ENCODE measurements at places on chromosomes 1 and 21.

DNA sequence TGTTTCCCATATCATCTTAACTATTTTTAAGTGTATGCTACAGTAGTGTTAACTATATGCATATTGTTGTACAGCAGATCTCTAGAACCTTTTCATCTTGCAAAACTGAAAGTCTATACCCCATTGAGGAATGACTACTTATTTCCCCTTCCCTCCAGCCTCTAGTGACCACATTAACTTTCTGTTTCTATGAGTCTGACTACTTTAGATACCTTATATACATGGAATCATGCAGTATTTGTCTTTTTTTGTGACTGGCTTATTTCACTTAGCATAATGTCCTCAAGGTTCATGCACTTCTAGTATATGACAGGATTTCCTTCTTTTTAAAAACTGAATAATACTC is 96.5 kb upstream of the BTG3 start:
- DNase-seq = no peak

GRCh38 chr1:183073320-183073719 is 50.1 kb downstream of the LAMC1 start:
- DNase-seq = no peak

GRCh38 chr1:102593276-102593675 is 515.0 kb downstream of the COL11A1 start:
- no peak for DNase-seq

GRCh38 chr1:42887366-42887765 is 41.0 kb downstream of the ZNF691 start:
- DNase-seq = no peak

GRCh38 chr1:39895731-39896480 is 5.8 kb downstream of the MYCL start:
- DNase-seq = no peak

GRCh38 chr1:47840393-47841190 is 156.6 kb downstream of the TRABD2B start:
- DNase-seq = no peak

DNA sequence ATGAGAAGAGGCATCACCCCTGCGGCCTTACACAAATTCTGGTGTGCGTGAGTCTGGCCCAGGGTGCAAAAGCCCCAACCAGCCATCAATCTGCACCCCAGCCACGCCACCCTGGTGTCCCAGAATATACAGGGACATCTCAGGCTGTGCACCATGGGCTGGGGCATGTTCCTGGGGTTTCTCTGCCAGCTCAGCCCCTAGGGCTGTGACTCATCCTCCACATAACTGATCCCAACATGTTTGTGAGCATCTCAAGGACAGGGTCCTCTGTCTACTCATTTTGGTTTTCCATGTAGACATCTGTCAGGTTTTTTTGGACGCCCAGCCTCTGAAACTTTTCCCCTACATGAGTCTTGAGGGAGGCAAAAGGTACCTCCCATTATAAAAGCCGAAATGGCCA is 511 bp downstream of the ZNF683 start:
- DNase-seq = no peak

DNA sequence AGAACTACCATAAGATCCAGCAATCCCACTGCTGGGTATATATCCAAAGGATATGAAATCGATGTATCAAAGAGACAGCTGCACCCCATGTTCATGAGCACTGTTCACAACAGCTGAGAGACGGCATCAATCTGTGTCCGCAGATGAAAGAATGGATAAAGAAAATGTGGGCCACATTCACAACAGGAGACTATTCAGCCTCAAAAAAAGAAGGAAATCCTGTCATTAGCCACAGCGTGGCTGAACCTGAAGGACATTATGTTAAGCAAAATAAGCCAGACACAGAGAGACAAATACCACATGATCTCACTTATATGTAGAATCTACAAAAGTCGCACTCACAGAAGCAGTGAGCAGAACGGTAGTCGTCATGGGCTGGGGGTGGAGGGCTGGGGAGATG is 99.2 kb upstream of the IFFO2 start:
- no peak for DNase-seq

DNA sequence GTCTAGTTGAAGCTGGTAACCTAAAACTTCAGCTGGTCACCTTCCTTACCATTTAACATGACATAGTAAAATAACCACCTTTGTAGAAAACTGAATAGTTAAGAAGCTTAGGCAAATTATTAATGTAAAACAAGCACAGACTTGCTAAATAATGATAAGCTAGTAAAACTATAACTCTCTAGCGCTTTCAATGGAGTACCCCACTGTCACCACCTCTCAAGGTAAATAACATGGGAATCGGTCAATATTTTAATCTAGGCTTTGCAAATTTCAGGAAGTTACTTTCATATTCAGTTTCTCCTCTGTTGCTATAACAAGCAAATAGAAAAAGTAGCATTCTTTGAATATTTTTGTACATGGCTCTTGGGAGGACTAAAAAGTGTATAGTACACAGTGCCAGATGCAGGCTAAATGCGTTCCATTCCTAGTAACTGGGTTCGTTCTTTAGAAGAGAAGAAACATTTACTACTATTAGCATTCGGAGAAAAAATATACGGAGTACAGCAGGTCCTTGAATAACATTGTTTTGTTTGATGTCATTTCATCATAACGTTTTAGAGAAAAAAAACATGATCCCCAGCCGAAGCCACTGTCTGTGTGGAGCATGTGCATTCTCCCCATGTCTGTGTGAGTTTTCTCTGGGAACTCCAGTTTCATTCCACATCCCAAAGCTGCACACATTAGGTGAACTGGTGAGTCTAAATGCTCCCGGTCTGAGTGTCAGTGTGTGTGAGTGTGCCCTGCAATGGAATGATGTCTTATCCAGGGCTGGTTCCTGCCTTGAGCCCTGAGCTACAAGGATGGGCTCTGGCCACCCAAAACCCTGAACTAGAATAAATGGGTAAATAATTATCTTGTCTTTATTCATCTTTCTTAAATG is 52.5 kb downstream of the EPRS1 start:
- DNase-seq = no peak

- no peak for DNase-seq
Observed at GRCh38 chr1:78797108-78797781, 147.6 kb downstream of the IFI44 start.

GRCh38 chr1:236143104-236143948 is 987 bp downstream of the GPR137B start:
- no peak for DNase-seq

DNA sequence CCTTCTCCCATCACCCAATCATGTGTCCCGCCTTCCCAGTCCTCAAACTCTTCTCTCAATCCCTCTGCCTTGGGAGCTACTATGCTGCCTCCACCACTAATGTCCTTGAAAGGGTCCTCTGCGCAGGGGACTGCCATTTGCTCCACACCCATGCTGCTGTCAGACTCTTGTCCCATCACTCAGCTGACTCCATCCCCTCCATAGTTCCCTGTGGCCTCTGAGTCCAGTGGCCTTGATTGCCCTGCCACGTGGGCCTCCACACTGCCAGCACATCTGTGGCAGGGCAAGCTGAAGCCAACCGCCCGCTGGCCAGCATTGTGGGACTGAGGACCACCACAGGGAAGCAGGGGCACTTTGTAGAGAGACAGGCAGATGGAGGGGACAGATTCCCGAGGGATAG is 1.3 kb upstream of the TNNT2 start:
- no peak for DNase-seq

DNA sequence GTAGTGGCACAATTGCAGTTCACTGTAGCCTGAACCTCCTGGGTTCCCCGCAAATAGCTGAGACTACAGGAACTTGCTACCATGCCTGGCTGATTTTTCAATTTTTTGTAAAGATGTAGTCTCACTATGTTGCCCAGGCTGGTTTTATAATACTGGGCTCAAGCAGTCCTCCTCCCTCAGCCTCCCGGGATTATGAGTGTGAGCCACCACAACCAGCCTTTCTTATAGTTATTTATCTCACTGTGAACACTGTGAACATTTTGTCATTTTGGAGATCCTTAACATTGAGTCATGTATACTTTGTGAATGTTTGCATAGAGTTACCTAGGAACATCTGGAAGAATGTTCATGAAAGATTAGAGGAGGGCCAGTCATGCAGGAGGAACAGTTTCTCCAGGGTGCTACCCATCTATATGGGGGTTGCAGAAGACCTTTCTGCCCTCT is 127.1 kb upstream of the CACYBP start:
- no peak for DNase-seq

DNA sequence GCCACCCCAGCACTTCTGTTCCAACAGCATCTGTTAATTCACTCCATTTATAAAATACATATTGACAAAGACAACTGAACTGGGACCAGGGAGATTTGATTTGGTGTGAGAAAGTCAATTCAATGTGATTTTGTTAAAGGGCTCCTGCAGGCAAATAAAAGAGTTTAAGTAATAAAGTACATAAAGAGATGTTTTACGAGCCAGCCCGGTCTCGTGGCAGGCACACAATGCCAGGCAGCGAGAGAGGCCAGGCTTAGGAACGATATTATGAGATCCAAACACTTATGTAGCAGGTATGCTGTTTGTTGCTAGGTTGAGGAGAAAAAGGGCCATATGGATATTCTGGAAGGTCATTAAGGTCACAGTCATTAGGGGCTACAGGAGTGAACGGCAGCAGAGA is 227.1 kb downstream of the KCTD3 start:
- no peak for DNase-seq

DNA sequence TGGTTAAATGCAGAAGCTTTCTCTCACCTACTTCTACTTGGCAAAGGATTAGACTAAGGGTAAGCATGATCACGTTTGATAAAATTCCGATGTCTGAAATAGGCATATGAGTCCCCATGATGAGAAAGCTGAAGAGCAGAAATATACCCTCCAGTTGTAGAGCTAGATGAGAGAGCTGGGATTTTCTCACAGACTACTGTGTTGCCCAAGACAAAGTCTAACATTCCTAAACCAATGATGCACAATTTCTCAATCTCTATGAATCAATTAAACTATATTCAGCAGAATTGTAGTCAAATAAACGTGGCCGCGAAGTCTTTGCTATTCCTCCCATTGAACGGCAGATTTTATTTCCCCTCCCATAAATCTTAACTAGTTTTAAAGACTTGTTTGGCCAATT is 699.2 kb downstream of the KCNT2 start:
- no peak for DNase-seq

GRCh38 chr1:197159461-197159860 is 13.0 kb upstream of the ASPM start:
- DNase-seq = no peak

DNA sequence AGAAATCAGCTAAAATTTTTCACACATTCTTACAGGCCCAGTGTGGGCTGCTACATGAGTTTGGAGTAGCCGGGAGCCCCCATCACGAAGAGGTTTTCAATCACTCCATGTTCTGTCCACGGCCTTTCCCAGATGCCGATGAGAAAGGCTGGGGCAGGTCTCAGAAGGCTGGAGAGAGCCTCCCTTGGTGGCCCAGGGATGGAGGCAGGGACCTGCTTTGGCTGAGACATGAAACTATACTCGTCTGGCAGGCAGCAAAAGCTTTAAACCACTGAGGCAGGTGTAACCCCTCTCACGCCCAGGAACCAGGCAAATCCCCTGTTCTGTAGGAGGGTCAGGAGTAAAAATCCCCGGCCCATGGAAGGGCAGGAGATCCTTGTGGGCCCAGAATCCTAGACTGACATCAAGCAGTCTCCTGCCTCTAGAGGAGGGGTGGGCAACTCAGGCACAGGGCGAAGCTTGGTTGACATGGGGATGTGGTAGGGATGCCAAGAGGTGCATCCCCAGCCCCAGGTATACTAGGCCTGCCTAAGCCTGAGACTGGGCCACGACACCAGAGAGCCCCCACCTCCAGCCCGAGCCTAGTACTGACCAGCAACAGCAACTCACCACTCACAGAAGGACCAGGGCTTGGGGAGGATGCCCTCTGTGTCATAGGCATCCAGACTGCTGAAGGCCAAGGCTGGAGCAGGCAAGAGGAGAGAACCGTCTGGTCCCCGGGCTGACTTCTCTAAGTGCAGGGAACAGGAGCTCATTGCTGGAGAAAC is 9.1 kb downstream of the MMEL1 start:
- DNase-seq = no peak

GRCh38 chr1:168227620-168228019 is 1.8 kb downstream of the SFT2D2 start:
- no peak for DNase-seq

DNA sequence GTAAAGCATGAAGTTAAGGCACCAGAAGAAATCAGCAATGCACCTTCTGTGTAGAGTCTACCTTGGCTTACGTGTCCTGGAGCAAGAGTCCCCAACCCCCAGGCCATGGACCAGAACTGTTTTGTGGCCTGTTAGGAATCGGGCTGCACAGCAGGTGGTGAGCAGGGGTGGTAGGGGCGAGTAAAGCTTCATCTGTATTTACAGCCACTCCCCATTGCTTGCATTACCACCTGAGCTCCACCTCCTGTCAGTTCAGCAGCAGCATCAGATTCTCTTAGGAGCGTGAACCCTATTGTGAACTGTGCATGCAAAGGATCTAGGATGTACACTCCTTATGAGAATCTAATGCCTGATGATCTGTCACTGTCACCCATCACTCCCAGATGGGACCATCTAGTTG is 21.5 kb downstream of the ZMYND12 start:
- DNase-seq = no peak

GRCh38 chr1:6991266-6991665 is 206.0 kb downstream of the CAMTA1 start:
- no peak for DNase-seq

- DNase-seq = no peak
Observed at GRCh38 chr21:45828580-45829570, 152.7 kb upstream of the COL6A1 start.

DNA sequence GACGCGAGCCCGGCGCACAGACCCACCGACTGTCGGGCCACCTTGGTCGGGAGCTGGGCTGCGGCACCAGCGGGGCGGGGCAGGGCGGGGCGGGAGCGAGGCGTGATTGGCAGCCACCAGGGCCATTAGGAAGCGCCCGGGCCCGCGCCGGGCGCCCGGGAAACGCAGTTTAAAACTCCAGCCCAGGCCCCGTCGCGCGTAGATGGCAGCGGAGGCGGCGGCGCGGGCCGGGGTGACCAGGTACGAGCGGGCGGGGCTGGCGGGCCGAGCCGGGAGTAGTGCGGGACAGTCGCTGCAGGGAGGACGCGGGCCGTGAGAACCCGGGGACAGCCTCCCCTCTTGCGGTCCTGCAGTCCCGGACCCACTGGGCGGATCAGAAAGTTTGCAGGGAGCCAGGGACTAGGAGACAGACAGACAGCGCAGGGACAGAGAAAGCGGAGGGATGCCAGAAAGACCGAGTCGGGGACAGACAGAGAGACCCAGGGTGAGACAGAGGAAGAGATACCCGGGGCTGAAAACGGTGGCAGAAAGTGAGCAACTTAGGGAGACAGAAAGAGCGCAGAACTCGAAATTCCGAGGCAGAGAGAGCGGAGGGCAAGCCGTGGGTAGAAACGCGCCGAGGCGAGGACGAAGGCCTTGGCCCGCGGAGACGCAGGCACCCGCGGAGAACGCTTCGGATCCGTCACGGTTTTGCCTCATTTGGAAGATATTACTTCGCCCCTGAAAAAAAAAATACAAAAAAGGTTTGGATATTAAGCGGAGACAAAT is at the start of gene DMBX1:
DMBX1 (plus strand) TSS at position 199 of the 768 bp plus-strand sequence. CDS start 17,175 bp downstream, outside the sequence.
- no peak for DNase-seq

- no peak for DNase-seq
Observed at GRCh38 chr21:27681038-27681437, 714.1 kb upstream of the ADAMTS5 start.

- no peak for DNase-seq
Observed at GRCh38 chr1:234562334-234562733, 47.6 kb downstream of the IRF2BP2 start.

- DNase-seq = no peak
Observed at GRCh38 chr1:234617986-234618736, 8.2 kb upstream of the IRF2BP2 start.

Measured in NCI-H2029 treated with DMSO at 0.1 percent for 48 hours (cell line).